ENCODE measurements at places on chromosomes 7 and 10.

DNA sequence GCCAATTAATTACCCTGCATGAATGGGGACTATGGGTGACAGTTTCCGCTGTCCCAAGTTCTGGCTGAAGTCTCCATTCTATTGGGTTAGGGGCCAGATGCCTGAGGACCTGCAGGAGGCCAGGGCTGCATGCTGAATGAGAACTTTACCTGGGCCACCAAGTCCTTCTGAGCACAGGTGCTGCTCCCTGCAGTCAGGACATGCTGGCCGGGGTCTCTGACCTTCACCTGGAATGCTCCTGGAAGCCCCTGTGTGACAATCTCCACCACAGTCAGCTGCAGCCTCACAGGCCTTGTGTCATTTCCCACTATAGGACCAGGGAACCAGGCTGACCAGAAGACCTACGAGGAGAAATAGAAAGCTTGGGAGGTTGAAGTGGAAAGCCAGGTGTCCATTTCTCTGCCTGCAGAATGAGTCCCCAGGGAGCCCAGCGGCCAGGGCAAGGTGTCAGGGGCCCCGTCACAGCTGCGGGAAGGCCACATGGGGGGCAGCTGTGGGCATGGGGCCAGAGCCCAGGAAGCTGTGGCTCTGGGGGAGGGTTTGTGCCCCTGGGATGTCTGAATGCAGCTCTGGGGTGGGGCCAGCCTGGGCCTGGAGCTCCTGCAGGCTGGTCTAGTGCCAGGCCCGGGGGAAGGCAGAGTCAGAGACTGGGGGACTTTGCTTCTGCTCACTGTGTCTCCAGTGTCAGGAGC lies 5.6 kb upstream of the GIMAP8 start:
- no peak for DNase-seq

DNA sequence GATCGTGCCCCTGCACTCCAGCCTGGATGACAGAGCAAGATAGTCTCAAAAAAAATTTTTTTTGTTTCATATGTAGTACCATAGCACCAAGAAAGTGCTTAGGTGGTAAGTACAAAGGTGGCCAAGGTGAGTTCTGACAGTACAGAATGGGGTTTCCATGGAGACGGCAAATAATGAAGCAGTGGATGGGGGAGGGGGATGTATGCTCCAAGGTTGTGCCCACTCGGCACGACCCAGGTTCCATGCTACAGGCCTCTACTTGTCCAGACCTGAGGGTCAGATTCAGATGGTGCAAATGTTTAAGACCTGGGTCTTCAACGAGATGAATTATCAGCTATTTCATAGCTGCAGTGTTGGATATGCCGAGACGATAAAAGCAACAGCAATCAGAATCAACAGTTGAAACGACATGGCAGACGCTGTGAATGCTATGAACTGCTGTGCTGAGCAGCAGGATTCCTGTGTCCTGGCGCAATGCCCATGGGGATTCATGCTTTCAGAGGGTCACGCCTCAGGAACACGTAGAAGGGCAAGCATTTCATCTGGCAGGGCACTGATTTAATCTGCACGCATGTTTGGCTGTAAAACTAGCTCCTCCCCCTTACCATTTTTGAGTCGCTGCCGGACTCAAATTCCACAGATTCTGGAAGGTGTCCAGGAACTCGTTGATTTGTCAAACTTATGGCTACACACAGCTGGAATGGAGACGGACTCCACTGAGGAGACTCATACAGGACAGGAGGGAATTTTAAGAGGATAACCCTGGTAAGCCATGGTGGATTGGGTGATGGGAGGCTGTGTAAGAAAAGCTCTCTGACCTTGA lies 256.5 kb downstream of the FRMD4A start:
- no peak for DNase-seq

DNA sequence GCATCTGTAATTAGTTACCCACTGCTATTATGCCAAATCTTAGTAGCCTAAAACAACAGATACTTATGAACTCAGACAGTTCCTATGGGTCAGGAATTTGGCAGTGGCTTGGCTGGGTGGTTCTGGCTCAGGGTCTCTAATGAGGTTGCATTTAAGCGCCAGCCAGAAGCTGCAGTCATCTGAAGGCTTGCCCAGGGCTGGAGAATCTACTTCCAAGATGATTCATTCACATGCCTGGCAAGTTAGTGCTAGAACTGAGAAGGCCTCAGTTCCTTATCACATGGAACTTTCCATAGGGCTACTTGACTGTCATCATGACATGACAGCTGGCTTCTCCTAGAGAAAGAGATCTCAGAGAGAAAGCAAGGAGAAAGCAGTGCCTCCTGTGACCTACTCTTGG lies 121.3 kb downstream of the AVL9 start:
- no peak for DNase-seq

- no peak for DNase-seq
Measured at GRCh38 chr10:132175408-132175807, 11.3 kb upstream of the DPYSL4 start.

All from esophagus squamous epithelium (tissue), 5 donors.